ENCODE measurements at places on chromosomes 1 and 21. TPM values are rescaled to one million over a fixed set of nuclear protein-coding genes. Genes with fewer than 3 reads are reported as not detected.

DNA sequence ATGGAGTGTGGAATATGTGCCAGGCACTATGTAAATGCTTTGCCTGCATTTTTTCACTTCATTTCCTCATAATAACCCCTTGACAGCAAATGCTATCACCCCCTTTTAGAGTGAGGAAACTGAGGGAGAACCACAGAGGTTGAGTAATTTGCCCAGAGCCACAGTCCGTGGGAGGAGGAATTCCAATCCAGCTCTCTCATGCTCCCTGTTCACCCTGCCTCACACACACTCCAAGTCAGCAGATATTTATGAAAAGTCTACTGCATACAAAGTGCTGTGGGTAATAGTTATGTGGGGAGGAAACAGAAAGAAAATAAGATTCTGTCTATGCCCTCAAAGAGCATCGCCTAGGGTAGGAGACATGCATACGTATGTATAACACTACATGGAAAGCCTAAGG, 30.9 kb upstream of the RBM15 start:
- no peak overlapping the region for H3K4me3 ChIP-seq
- H3K36me3 ChIP-seq = no peaks in the 10 kb centered on the region
- H3K4me1 ChIP-seq = no peaks in the 10 kb centered on the region
- no peak for DNase-seq

- H3K4me3 ChIP-seq = no peak overlapping the region
- no peaks in the 10 kb centered on the region for H3K36me3 ChIP-seq
- H3K4me1 ChIP-seq = no peaks in the 10 kb centered on the region
- no peak for DNase-seq
- no peaks in the 10 kb centered on the region for H3K27me3 ChIP-seq
- no peak overlapping the region for H3K27ac ChIP-seq
Measured at GRCh38 chr1:10832703-10833102, 36.3 kb upstream of the CASZ1 start.

- no peak for DNase-seq
- H3K4me3 ChIP-seq = no peak overlapping the region
- no peaks in the 10 kb centered on the region for H3K4me1 ChIP-seq
- no peaks in the 10 kb centered on the region for H3K27me3 ChIP-seq
Measured at GRCh38 chr1:101437800-101438199, 201.0 kb downstream of the S1PR1 start.

The ADARB1 gene
- total RNA-seq = 10.1 TPM

DNA sequence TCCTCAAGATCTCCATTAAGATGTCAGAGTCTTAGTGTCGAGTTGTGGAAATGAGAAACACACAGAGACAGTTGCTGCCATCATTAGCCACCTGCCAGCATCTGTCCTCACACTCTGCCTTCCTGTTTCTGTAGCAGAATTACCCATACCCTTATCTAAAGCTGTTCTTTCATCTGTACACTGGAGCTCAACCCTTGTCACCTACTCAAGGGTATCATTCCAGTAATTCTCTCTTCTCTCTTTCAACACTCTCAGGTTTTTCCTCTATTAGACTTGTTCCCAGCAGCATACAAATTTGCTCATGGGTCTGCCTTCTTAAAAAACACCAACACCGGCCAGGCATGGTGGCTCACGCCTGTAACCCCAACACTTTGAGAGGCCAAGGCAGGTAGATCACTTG, 27.4 kb upstream of the RNF2 start:
- no peaks in the 10 kb centered on the region for H3K36me3 ChIP-seq
- DNase-seq = no peak
- no peaks in the 10 kb centered on the region for H3K27me3 ChIP-seq
- H3K27ac ChIP-seq = no peak overlapping the region

DNA sequence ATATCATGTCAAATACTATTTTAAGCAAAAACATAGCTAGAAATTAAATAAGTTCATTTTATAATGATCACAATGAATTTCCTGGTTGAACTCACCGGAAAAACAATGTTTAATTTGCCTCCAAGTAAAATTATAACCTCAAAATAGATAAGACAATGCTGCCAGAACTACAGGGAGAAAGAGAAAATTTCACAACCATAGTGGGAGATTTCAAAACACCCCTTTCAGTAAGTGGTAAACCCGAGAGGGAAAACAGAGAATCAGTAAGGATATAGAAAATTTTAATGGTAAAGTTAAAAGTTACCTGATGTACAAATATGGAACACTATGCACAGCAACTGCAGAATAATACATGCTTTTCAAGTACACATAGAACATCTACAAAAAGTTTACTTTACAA, 43.2 kb upstream of the PLA2G4A start:
- DNase-seq = no peak
- H3K27me3 ChIP-seq = no peaks in the 10 kb centered on the region
- H3K27ac ChIP-seq = no peak overlapping the region
- no peaks in the 10 kb centered on the region for H3K4me1 ChIP-seq
